ENCODE measurements at places on chromosomes 7 and 10. TPM values are rescaled to one million over a fixed set of nuclear protein-coding genes. Genes with fewer than 3 reads are reported as not detected.

DNA sequence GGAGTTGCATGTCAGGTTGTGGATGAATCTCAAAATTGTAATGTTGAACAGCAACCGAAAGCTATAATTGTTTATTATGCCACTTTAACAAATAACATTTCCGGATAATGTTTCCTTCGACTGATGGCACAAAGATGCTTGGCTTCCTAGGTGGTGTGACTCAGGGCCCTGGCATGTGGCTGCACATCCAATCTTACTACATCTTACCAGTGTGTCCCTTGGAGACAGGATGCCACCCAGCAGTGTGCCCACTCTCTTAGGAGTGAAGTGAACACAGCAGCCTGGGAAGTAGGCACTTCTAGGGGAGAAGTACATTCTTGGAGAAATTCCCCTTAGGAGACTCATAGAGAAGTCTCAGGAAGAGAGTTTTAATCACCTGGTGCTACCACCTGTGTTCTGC is 33.0 kb upstream of the GPR26 start:
- no peak for DNase-seq

GRCh38 chr10:44576702-44577191 is 191.8 kb upstream of the CXCL12 start:
- DNase-seq: peak; percentile 87

- peak; percentile 87 for DNase-seq
These were observed 6.9 kb upstream of the CREB3L2 start for GRCh38 chr7:138008588-138009349.

STEAP1 gene
- 5.5 TPM for total RNA-seq

GRCh38 chr7:44498230-44498954 is 7.9 kb upstream of the NUDCD3 start:
- peak; percentile 9 for DNase-seq

- DNase-seq: peak; percentile 11
These were observed 1.9 kb upstream of the GPR22 start for GRCh38 chr7:107467972-107468371.

DNA sequence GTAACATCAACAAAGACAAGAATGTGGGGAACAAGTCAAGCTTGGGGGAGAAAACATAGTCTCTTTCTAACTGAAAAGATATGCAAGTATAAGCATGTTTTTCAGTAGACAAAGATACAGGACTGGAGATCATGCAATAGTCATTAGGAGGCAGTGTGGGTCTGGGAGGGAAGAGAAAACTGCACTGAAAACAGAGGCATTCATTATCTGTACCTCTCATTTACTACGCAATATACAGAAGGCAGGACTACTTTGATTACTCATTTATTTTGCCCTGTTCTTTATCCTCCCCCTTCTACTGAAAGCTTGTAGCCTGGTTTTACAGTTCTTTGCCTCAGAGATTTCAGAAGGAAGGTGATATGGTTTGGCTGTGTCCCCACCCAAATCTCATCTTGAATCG is 341.2 kb downstream of the CRPPA start:
- DNase-seq: no peak

GRCh38 chr10:84375011-84375410 is 46.6 kb downstream of the CCSER2 start:
- DNase-seq: peak; percentile 53

GRCh38 chr10:75466001-75466400 is 34.6 kb downstream of the LRMDA start:
- no peak for DNase-seq

TAS2R4 gene
- total RNA-seq: 1.5 TPM

DNA sequence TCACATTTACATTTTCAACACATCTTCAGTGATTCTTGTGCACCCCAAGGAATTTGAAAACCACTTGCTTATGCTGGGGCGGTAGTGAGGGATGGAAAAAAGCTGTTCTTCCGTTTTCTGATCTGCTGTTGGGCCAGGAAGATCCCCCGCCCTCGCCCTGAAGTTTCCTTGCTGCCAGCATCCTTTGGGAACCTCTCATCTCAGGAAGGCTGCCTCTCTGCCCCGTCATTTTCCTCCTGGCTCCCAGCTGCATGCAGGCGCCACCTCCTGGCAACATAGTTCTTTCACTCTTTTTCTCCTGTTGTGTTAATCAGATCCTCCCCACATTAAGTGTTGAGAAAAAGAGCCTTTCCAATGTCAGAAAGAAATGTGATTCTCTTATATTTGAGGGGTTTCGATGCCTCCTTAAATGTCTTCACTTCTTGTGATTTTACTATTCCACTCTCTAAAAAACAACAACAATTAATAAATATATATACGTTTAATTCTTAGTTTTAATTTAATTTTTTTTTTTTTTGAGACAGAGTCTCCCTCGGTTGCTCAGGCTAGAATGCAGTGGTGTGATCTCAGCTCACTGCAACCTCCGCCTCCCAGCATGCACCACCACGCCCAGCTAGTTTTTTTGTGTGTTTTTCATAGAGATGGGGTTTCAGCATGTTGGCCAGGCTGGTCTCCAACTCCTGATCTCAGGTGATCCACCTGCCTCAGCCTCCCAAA is 122.9 kb downstream of the RALA start:
- DNase-seq: peak; percentile 96

DNA sequence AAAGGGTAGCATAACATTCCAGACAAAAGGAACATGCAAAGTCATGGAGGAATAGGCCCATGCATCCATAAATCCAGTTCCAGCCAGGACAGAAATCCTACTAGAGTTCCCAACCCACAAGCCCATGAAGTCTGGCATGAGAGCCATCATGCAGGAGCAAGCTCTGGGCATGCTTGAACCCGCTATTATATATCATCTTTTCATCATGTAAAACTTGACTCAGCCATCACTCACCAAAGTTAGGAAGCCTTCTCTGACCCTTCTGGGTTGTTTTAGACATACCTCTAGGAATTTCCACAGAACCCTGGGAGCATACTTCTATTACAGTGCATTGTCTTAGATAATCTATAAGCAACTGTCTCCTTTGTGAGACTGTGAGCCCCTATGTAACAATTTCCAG is 293.0 kb upstream of the NPSR1 start:
- no peak for DNase-seq

Data from muscle of leg (tissue), 16 donors.